ENCODE measurements at places on chromosomes 3 and 15. TPM values are rescaled to one million over a fixed set of nuclear protein-coding genes. Genes with fewer than 3 reads are reported as not detected.

GRCh38 chr15:26771168-26771567 lies 1.7 kb downstream of the GABRB3 start:
- DNase-seq, result no peak

DNA sequence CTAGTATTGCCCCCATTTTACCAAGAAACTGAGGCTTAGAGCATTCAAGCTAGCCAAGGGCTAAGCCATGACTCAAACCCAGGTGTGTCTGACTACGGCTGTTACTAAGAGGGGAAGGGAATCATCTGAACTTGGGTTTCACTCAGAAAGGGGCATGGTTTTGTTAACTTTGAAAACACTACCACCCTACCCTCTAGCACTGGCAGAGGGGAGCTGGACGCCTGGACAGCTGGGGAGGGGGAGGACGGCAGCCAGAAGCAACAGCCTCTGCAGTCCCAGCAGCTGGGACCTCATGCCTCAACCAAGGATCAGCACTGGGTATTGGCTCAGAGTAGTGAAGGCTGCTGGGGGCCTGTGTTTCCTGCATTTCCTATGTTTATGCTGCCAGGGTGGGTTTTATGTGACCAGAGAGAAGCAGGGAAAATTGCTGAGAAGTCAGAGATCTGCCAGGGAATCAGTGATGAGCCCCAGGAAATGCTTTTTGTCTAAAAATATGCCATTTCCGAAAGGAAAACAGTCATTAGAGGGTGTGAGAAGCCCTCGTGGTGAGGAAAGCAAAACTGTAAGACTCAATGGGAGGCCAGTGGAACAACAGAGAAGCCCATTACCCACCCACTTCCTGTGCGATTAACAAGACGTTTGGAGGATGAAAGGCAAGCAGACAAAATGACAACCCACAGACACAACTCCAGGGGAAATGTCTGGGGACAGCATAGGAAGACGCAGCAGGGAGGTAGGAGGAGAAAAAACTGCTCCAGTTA lies 41.2 kb downstream of the LIPC start:
- no peak for DNase-seq

- no peak for DNase-seq
These were observed 36.5 kb downstream of the NSUN3 start for GRCh38 chr3:94099311-94099710.

DNA sequence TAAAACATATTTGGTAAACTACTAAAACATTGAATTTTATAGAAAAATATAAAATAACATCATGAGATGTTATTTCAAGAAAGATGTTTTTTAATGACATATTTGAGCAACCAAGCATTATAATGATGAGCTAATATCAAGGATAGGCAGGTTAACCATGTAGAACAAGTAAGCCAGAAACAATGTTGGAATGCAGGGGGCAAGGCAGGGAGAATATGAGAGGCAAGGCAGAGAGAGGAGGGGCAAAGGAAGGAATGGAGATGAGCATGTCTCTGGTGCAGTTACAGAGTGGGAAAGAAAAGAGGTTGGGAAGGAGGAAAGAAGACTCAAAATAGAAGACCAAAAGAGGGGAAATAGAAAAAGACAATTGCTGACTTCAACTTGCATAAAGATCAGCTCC lies 390.4 kb downstream of the MCTP2 start:
- DNase-seq, result no peak

DNA sequence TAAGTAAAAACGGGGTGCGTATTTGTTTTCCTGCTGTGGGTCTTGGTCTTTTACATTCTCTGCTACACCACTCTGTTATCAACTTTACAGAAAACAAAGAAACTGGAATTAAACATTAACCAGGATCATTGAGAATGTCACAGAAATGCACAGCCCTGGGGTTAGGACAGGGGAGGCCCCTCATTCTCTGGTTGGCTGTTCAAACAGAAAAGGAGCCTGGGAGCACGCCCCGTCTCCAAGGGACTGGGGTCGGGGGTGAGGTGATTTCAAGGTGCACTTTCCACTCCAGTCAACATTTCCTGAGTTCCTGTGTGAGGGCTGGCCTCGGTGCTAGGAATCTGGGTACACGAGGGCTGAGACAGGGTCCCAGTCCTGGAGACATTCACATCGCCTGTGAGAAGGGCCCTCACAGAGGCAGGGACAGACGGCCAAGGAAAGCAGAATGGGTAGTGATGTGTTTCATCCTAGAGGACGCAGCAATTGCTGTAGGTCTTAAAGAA lies 30.3 kb downstream of the CPN2 start:
- no peak for DNase-seq

DNA sequence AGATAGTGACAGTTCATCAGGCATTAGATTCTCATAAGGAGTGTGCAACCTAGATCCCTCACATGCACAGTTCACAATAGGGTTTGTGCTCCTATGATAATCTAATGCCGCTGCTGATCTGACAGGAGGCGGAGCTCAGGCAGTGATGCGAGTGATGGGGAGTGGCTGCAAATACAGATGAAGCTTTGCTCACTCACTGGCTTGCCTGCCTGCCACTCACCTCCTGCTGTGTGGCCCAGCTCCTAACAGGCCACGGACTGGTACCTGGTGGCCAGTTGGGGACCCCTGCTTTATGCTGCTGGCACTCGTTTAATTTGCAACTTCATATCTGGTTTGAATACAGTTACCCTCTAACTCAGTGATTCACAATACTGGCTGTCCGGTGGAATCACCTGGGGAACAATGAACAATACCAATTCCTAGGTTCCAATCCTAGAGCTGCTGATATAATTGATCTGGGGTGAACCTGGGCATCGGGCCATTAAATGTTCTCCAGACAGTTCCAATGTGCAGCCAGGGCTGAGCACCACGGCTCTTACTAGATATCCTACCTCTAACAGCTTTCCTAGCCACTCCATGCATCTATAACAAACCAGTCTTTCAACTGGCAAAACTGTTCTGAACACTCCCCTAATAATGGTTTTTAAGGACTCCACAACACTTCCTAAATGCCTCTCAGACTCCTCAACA lies 131.4 kb downstream of the ATP1B3 start:
- no peak for DNase-seq

- no peak for DNase-seq
These were observed 39.8 kb downstream of the CGGBP1 start for GRCh38 chr3:88019024-88019423.

- DNase-seq, result no peak
These were observed 33.3 kb downstream of the ATOSA start for GRCh38 chr15:52645916-52646315.

- DNase-seq, result no peak
These were observed 254.1 kb upstream of the ZNF717 start for GRCh38 chr3:76039431-76039830.

- DNase-seq, result no peak
These were observed 22.0 kb upstream of the CHCHD6 start for GRCh38 chr3:126682009-126682408.

- no peak for DNase-seq
These were observed 408.1 kb upstream of the NR2F2 start for GRCh38 chr15:95922431-95922830.

GRCh38 chr3:170475092-170475685 lies 56.5 kb downstream of the CLDN11 start:
- DNase-seq, result no peak

GRCh38 chr15:28994142-28994830 lies 108.5 kb downstream of the APBA2 start:
- DNase-seq, result no peak

DNA sequence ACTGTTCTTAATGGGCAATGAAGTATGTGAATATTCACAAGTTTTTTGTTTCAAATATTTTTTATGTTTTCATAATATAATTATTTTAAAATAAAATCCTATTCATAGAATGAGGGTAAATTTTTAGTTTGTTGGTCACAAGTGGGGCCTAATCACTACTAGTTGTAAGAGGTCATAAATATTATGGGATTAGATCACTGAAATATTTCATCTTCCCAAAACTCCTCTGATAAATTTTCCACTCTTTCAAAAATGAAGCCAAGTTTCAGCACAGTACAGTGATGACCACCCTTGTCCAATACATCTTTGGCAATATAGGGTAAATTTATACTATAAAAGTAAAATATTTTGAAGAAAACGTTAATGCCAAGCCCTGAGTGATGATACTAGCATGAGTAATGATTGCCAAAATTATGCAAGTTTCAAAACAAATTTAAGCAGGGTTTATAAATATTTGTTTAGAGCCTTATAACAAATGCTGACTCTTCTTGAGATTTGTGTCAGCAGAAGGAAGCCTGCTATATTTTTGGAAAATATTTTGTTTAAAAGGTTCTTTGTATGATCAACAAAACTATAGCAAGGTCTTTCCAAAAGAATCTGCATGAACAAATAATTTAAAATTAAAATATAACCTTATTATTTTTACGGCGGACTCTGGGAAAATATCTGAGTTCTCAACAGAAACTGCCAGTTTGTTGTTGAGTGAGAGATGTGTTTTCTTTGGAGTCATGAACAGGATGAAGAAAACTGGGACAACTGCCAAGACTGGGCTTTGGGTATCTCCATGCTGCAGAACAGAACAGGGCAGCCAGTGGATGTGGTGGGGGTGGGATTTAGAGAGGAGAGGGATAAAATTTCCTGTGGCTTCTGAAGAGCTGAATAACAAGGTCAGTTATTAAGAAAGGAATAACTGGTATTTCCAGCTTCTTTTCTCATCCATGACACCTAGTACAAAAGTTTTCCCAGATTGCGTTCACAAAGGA lies 17.9 kb upstream of the TM4SF1 start:
- DNase-seq, result no peak

DNA sequence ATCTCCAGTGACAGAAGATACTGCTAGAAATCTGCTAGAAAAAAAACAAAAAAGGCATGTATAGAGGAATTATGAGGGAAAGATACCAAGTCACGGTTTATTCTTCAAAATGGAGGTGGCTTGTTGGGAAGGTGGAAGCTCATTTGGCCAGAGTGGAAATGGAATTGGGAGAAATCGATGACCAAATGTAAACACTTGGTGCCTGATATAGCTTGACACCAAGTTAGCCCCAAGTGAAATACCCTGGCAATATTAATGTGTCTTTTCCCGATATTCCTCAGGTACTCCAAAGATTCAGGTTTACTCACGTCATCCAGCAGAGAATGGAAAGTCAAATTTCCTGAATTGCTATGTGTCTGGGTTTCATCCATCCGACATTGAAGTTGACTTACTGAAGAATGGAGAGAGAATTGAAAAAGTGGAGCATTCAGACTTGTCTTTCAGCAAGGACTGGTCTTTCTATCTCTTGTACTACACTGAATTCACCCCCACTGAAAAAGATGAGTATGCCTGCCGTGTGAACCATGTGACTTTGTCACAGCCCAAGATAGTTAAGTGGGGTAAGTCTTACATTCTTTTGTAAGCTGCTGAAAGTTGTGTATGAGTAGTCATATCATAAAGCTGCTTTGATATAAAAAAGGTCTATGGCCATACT lies 4.0 kb downstream of the B2M start:
- no peak for DNase-seq

DNA sequence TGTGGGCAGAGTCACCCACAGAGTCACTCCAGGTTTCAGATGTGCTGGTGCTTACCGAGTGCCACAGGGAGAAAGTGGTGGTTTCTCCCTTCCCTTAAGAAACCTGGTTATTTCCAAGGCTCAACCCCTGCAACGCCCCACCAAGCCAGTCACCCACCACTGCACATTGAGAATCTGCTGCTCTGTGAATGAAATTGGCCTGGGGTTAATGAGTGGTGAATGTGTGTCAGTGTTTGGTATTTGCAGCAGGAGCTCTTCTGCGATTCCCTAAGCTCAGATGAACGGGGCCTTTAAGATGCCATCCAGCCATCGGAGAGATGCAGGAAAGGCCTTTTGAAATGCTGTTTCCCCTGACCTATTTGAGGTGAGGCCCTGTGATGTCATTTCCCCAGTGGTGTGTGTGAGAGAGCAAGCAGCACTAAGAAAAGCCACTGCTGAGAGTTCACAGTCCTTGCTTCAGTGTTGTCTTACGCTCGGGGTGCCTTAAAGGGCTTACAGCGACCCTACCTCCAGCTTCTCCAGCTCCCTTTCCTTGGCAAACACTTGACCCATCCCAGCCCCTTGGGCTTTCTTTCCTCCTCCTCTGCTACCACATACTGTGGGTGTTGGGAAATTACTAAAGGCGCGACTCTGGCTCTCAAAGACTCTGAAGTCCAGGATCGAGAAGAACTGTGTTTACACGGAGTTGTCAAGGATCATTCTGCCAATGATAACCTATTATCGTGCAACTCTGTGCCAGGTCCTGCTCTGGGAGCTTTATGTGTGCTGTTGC lies 68.9 kb downstream of the SMAD3 start:
- no peak for DNase-seq

GRCh38 chr15:76939715-76940114 lies 8.2 kb downstream of the RCN2 start:
- DNase-seq, result no peak

- no peak for DNase-seq
These were observed 80.9 kb downstream of the PRICKLE2 start for GRCh38 chr3:64144241-64144900.

Gene CCR3
- not detected for total RNA-seq

Gene SLC12A1
- total RNA-seq, result not detected

Gene KLHL6
- total RNA-seq, result 0.12 TPM

Gene OR5K3
- not detected for total RNA-seq

Gene ANKUB1
- not detected for total RNA-seq

Gene GOLGA6L10
- total RNA-seq, result 9.5 TPM

Gene GMNC
- total RNA-seq, result not detected

Gene WDR93
- 1.3 TPM for total RNA-seq

Gene A4GNT
- 3.1 TPM for total RNA-seq

Gene P2RY14
- total RNA-seq, result not detected

Gene COLQ
- 9.2 TPM for total RNA-seq

Gene MESP2
- not detected for total RNA-seq

Gene GOLGA6A
- 0.89 TPM for total RNA-seq

Gene EPM2AIP1
- total RNA-seq, result 29.7 TPM

Gene TM6SF1
- 0.27 TPM for total RNA-seq

Gene KIF7
- 22.8 TPM for total RNA-seq

Gene PCYT1A
- 42.9 TPM for total RNA-seq

Gene ONECUT1
- 341 TPM for total RNA-seq

Gene UQCC5
- total RNA-seq, result 18.9 TPM

Gene SLC28A1
- total RNA-seq, result not detected

Gene PLSCR4
- total RNA-seq, result 9.2 TPM

All from progenitor cell of endocrine pancreas (in vitro differentiated cells).